ENCODE measurements at places on chromosomes 2 and 18.

DNA sequence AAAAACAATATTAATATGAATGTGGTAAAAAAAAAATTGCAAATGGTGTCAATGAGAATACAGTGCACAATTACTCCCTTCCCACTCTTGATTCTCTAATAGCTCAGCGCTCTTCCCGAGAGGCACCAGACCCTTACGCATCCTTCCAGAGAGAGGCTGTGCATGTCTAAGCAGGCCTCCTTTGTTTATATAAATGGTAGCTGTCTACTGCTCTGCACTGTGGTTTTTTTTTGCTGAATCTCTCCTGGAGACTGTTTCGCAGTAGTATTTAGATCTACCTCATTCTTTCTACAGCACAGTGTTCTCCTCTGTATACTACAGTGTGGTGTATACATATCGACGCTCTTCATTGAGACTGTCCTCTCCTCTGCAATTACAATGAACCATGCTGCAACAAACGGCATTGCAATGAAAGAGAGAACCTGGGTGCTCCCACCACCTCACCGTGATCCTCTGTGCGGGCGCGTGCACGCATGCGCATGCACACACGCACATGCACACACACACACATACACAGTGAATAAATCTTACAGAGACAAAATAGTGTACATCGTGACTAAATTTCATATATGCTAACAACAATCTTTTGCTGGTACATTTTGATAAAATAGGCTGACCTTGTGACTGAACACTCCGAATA, 19.4 kb downstream of the SEPTIN10 start:
- no peak for DNase-seq

DNA sequence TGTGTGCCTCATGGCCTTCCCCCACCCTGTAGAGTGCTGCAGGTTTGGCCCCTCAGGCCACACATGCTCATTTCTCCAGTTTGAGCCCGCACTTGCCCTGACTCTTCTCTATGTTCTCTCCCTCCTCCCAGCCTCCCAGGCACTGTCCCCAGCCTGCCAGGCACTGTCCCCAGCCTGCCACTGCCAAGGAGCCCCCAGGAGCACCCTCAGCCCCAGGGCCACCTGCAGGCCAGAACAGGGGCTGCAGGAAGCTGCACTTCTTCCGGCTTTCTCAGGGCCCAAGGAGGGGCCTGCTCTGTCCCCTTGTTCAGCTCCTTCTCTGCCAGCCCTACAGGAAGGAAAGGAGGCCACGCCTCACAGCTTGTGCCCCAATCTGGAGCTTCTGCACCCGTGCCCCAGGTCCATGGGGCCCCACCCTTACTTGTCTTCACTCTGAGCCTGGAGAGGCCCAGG, 31.6 kb downstream of the CYP26B1 start:
- no peak for DNase-seq

GRCh38 chr18:49788327-49788898, 24.9 kb downstream of the ACAA2 start:
- no peak for DNase-seq

GRCh38 chr18:62327977-62328376, 2.9 kb downstream of the TNFRSF11A start:
- no peak for DNase-seq

GRCh38 chr2:189165656-189166380, 13.7 kb downstream of the COL5A2 start:
- DNase-seq, result no peak

GRCh38 chr18:32775628-32776027, 2.8 kb upstream of the KLHL14 start:
- DNase-seq, result no peak

- no peak for DNase-seq
These were observed 167.0 kb downstream of the ZNF804A start for GRCh38 chr2:184765112-184765895.

DNA sequence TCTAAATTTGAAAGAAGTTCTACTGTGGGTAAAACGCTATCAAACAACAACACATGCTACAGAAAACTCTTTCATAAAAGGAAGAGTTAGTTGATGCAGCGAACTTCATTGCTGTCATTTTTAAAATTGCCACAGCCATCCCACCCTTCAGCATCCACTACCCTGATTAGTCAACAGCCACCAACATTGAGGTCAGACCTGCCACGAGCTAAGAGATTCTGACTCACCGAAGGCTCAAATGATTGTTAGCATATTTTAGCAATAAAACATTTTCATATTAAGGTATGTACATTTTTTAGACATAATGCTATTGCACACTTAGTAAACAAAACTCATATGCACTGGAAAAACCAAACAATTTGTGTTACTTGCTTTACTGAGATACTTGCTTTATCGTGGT, 347.1 kb downstream of the CLIP4 start:
- no peak for DNase-seq

- DNase-seq, result no peak
These were observed at the start of gene LRATD1 for GRCh38 chr2:14632133-14632936. TSS of gene LRATD1 (plus strand) at chr2:14632717. CDS start at chr2:14633980, 1,263 bp downstream.

GRCh38 chr2:178913049-178913441, 105.8 kb upstream of the TTN start:
- no peak for DNase-seq

GRCh38 chr2:240962300-240963064, 35.9 kb upstream of the SNED1 start:
- DNase-seq, result no peak

DNA sequence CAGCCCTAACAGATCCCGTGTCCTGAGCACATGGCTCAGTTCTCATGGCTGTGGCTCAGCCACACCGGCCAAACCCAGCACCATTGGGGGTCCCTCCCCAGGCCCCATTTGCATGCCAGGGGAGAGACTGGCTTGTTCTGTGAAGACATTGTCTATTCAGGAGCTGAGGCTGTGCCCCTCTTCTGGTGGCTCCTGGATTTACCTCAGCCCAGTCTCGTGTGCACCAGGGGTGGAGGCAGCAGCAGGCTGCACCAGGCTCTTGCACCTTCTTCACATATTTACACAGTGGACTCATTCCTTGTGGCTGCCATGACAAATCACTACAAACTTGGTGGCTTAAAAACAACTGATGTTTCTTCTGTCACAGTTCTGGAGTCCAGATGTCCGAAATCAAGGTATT, 92.4 kb upstream of the ITGA6 start:
- no peak for DNase-seq

DNA sequence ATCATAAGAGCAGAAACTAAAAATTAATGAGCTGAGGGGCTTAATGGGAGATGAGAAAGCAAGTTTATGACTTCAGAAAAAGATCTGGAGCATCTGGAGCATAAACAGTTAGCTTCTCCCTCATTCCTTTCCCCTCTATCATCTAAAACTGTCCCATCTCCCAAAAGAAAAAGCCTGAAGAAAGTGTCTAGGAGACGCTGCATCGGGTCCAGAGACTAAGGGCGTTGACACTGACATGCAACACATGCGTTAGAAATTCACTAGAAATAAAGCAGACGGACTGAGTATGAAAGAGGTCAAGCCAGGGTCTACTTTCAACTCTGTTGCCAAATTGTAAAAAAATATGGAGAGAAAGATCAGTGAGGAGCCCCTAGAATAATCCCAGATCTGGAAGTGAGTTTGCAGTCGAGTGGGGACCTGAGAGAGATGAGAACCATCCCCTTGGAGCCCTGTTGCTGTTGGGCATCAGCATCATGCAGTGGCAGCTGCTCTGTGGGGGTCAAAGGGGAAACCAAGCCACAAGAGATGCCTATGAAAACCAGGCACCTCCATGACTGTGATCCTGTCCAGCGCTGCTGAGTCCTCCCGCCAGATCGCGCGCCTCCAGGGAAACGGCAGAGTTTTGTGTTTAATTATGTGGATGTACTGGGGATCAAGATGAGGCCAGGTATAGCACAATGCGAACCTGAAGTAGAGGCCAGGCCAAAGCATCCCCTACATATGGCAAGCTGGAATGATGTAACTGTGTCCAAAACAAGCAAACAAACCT, 13.9 kb downstream of the ANTXR1 start:
- no peak for DNase-seq

- no peak for DNase-seq
These were observed 143.3 kb downstream of the ZFP36L2 start for GRCh38 chr2:43082903-43083677.

DNA sequence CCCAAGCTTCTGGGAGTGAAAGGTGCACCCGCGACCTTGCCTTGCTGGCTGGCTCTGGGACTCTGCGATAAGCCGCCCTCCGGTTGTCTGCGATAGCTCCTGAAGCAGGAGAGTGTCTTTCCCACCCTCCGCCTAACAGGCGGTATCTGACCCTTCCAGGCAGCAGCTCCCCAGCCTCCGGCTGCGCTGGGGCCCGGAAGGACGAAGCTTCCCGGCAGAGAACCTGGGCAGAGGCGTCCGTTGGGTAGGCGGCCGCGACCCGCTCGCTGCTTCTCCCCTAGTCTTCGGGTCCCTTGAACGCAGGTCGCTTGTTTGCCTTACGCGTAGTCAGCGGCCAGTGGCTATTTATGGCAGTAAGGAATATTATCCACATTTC, 446 bp upstream of the RHBDD1 start:
- DNase-seq, result no peak

DNA sequence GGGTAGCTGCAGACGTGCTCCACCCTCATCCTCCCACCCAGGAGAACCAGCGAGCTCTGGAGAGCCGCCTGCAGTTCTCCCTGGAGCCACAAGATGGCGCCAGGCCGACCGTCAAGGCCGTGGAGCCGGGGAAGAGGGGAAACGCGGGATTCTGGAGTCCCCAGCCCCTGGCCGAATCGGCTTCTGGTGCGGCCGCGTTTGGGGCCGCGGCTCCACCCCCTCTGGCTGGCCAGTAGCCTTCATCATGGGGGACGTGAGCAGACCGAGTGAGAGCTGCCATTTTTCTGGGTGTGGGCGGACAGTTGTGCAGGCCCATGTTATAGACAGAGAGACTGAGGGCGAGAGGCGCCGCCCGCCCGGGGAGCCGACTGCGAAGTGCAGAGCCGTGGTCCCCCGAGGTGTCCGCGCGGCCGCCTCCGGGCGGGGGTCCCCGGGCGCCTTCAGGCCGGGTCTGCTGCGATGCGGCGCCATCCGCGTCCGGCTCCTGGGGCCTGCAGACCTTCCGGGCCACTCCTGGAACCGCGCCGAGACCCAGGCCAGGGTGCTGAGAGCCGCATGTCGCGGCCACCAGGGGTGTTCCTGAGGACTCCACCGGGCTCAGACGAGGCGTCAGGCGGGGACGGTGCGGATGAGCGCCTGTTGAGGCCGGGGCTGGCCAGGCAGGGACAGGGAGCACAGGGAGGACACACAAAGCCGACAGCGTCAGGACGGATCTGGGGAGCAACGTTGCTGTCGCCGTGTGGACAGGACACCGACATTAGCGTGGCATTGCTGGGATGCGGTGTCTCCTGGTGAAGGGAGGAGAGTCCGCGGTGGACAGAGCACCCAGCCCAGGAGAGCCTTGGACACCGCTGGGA, 418.2 kb upstream of the HS6ST1 start:
- DNase-seq, result peak; percentile 16

DNA sequence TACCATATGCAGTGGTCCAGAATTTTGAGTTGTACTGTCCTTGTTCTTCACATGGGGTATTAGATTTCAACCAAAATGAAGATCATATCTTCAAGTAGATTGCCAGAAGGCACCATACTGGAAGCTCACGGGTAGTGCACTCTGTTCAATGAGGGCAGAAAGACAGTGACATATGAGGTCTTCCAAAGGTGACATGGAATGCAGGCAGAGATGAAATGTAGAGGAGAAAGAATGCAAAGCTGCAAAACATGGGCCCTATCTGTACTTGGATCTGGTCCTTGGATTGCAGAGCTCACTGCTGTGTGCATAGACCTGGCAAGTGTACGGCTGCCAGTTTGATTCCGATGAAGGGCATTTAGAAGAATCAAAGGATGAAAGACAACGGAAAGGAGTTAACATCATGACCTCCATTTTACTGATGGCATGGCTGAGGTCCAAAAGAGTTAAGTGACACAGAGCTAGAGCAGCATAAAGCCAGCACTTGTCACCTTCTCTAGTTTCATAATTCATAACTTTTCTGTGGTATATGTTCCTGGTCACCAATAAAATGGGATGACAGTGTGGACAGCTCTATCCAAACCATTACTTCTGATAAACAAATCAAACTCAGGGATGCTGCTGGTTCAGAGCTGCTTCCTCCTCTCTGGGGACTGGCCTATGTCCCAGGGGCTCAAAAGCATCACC, 64.7 kb downstream of the BCL2 start:
- no peak for DNase-seq

GRCh38 chr2:182330451-182331305, 96.2 kb downstream of the PDE1A start:
- no peak for DNase-seq

DNA sequence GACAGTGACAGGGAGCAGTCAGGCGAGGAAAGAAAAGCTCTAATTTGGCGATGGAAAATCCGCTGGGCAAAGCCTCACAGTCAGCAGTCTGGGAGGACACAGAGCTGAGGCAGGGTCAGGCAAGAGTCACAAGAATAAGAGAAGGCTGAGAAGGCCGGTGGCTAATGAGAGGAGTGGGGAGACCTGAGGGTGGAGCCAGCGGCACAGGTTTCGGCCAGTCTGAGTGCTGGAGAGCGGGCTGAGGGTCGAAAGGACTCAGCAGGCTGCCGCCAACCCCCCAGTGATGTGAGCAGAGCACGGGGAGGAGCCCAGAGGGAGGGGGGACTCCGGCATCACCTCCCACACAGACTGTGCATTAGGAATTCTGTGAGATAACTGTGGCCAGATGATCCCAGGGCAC, 500.6 kb upstream of the MYT1L start:
- no peak for DNase-seq

DNA sequence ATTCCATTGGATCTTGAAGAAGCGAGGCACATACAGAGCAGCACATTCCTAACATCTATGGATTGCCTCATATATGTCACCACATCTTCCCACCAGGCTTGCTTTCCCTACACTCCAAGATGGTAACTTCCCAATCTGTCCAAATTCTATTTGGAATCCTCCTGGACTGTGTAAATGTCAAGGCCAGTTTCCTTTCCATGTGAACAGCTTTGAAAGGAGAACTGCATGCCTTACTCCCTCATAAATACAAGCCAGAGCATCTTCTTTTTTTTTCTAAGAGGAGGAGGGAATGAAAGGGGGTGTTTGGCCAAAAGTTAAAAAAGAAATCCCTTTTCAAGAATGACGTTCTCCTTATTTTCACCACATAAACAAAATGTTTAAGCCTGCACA, 103.8 kb upstream of the OSR1 start:
- no peak for DNase-seq

GRCh38 chr2:241110089-241110606, 8.1 kb upstream of the MTERF4 start:
- no peak for DNase-seq

DNA sequence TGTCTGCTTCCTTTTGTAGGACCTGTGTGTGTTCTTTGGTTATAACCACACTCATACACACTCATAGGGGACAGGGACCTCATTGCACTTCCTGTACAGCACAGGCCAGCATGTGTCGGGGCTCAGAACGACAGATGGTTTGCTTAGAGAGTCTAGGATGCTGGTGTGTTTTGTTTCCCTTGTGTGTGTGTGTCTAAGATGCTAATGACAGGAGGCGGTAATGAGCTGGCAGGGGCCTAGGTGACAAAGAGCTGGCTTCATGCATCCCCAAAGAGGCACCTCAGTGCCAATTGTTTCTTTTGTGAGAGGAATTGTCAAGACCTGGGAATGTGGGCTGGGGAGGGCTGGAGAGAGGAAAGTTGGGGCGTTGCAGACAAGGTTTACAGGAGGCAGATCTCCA, 66.6 kb downstream of the CELF4 start:
- DNase-seq, result no peak

- DNase-seq, result no peak
These were observed 60.9 kb upstream of the MMADHC start for GRCh38 chr2:149648282-149649030.

GRCh38 chr2:111160758-111161157, 40.0 kb downstream of the BCL2L11 start:
- no peak for DNase-seq

GRCh38 chr18:1965541-1965940, 605.8 kb downstream of the METTL4 start:
- DNase-seq, result no peak

Data from activated naive CD8-positive, alpha-beta T cell treated with anti-CD3 and anti-CD28 coated beads, Interleukin-2, amount 50 U/mL, for 16 hours (primary cell).